ENCODE measurements at places on chromosomes 1 and 21. TPM values are rescaled to one million over a fixed set of nuclear protein-coding genes. Genes with fewer than 3 reads are reported as not detected.

Gene TMEM69
- total RNA-seq: 14.2 TPM

Gene KCNJ15
- 0.11 TPM for total RNA-seq

- no peak for DNase-seq
Observed at GRCh38 chr1:53629101-53629691, 109.8 kb downstream of the GLIS1 start.

DNA sequence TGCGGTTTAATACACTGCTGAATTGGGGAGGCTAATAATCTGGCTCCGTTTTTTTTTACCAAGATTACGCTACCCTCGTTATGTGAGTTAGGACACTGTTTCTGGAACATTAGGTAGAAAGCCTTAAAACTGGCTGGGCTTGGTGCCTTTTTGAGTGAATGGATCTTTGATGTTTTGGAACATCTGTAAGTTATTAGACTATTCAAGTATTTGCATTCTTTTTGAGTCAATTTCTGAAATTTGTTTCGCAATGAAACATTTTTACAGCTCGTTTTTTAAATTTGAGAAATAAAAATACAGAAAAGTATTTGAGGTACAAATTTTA, 106.9 kb downstream of the LTN1 start:
- DNase-seq: no peak

Gene SDC3
- 99.3 TPM for total RNA-seq

- peak; percentile 100 for DNase-seq
Observed at GRCh38 chr1:154974102-154974807, at the start of gene CKS1B. Gene CKS1B, plus strand, starts transcription at chr1:154974681. Its CDS starts 65 bp downstream, at chr1:154974746.

DNA sequence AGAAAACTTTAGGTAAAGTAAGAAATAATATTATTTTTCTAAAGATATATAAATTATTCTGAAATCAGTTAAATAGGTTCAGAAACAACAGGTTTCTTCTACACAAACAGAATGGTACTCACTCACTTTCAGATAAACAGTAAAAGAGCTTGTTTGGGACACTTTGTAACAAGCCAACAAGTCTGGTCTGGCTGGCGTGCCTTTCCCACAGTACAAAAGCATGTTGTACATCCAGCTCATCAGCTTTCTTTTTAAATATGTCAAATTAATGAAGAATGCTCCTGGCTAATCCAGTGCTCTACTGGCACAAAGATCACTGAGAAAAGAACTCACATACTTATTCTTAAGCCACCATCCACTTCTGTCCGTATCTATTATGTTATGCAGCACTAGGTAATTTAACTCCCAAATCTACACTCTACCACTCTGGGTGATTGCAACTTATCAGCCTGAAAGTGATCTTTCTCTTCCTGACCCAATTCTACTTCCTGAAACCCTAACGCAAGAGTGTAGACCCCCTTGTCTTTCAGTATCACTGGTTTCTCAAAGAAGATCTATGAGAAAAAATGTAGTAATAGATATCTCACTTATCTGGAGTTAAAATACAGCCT, 32.6 kb downstream of the TRIT1 start:
- DNase-seq: no peak

Gene B3GALNT2
- 26.7 TPM for total RNA-seq

DNA sequence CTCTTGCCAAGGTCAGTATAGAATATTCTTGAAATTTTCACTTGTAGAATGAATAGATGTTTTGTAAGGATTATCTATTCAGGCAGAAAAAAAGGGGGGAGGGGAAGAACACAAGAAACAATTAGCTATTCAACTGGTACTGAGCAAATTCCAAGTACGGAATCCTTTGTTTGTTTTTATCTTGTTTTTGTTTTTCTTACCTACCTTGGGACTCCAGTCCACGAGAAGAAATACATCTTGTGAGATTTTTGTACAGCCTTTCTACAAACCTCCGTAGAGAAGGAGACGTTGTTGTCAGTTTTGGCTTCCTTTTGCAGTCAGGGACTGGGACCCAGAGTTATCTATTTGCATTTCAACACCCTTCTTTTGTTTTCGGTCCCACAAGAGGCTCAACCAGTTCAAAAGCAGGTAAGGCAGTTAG, 36.0 kb downstream of the ZNF281 start:
- peak; percentile 21 for DNase-seq

Gene SNAPIN
- total RNA-seq: 58.0 TPM

- DNase-seq: no peak
Observed at GRCh38 chr1:160438935-160439334, 38.6 kb downstream of the VANGL2 start.

- DNase-seq: no peak
Observed at GRCh38 chr1:11650331-11650991, 3.8 kb downstream of the FBXO2 start.

Gene DYNLT5
- 25.4 TPM for total RNA-seq

DNA sequence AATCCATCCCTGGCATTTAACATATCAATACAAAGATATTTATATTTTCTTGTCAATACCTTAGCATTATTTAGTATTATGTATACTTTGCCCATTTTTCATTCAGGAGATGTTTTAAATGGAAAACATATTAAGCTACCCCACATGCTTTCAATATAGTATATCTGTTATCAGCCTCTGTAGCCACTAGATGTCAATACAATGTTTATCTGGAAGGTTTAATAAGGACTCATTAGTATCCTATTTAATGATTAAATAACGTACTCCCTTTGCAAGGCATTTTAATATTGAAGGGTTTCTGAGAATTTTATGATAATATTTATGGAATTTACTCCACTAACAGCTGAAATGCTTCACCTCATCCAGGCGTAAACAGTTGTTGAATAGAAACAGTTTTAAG, 329.5 kb upstream of the ADGRL2 start:
- no peak for DNase-seq

DNA sequence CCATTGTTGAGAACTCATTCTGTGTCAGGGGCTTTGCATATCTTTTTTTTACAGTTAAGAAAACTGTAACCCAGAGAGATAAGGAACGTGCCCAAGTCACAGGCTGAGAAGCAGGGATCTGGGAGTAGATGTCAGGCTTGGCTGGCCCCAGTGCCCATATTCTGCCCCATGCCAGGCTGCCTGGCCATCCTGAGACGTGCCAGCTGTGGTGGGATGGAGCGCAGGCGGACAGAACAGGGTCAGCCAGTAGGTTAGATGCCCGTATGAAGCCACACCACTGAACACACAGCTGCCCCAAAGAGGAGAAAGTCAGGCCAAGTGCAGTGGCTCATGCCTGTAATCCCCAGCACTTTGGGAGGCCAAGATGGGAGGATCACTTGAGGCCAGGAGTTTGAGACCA, 55.9 kb downstream of the SLC66A1 start:
- no peak for DNase-seq

Gene GNAT2
- total RNA-seq: 0.33 TPM

DNA sequence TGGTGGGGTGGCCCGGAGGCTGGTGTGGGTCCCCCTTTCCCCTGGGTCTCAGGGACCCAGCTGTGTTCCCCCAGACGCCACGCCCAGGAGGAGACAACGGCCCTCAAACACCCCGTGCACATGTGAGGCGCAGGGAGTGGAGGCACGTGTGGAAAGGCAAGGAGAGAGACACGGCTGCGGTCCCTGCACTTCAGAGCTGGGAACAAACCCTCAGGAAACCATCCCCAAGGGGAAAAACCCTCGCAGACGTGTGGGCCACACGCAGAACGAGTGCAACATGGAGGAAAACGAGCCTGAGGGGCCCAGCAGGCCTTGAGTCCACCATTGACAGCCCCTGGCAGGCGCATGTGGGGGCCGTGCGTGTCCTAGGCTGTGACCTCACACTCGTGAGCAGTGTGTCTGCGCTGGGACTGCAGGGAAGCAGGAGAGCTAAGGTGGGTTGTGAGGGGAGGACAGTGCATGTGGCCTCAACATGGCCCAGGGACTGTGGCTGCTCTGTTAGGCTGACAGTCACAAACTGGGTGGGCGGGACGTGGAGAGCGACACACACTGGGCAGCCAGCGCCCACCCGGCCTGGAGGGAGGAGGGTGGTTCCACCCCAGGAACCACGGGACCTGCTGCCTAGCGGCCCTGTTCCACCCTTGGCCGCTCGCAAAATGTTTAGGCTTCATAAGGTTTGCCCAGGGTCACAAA, 20.0 kb downstream of the ITGB2 start:
- DNase-seq: no peak

- DNase-seq: no peak
Observed at GRCh38 chr1:1437033-1437903, 1.8 kb downstream of the VWA1 start.

DNA sequence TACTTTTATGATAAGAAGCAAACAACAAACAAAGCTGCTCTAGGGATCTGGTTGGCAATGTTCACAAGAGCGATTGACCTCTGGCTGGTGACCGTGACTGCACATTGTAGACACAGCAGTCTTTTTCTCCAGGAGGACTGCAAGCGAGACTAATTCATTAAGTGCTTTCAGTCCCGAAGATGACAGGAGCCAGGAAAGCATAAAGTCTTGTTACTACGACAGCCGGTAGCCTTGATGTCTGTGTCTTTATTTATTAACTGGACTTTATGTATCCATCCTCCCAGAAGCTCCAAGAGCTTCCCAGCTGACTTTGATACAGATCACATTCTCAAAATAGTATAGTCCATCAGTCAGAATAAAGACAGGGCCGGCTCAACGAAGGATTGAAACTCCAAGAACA, 18.2 kb downstream of the FAM163A start:
- DNase-seq: no peak

DNA sequence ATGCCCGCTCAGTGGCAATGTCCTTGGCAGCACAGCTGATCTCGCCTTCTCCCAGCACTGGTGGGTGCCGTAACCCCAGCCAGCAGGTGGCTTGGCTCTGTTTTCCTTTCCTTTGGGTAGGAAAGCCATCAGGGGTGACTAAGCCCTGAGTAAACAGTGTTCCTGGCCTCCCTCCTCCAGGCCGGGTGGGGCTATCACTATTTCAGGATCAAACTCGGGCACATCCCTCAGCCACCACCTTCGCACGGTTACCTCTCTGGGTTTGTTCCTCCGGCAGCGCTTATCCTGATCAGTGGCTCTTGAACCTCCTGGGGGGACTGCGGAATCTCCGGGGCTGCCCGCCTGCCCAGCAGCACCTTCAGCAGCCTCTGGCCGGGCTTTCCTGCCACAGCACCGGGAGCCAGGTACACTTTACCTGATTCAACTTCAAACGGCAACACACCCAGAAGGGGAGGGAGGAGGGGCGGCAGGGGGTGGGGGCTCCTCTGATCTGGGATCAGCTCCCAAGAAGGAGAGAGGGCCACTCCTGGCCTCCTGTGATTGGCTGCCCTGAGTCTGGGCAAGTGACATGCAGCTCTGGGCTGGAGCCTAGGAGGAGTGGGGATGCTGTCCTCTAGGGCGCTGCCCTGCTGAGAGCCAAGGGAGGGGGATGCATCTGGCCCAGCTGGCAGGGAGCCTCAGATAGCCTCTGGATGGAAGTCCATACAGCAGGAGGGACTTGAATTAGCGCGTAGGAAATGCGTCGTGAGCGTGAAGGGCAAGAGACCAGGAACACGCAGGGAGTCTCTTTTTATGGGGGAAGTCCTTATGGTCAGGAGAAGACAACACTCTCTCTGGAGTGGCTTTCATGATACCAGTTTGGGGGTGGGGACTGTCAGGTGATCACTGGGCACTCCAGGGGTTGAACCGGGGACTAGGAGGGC, at the start of gene ASCL5:
ASCL5 (minus strand) TSS at position 353 of the 923 bp plus-strand sequence. CDS start 11,812 bp downstream, outside the sequence.
- no peak for DNase-seq

DNA sequence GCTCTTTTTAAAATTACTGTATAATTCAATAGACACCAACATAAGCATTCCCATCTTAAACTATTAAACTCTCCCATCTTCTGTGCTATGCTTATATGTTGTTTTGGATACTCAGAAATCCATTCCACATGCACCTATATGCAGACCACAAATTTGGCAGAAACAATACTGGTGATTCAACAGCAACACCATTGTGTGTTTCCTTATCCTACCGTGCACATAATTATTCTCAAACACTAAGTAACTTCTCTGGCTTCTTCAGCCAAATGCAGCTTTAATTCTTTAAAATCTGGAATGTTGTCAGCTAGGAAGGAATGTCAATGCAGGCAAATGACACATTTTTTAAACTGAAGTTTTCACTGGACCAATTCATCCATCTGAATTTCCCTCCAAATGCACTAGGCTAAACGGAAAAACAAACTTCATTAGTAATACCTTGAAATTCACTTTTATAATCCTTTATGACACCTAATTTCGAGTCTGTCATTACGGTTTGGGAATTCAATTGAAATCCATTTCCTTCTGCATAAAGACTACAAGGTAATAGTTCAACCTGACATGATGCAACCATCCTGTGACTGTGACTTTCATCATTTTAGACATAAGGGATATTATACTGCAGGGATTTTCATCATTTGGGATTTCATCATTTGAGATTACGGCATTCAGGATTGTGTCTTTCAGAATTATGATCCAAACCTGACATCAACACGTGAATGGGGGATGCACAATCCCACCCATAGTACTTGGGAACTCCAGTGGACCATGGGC, 308.5 kb downstream of the LTN1 start:
- DNase-seq: no peak

- DNase-seq: no peak
Observed at GRCh38 chr1:177340601-177341067, 169.9 kb downstream of the BRINP2 start.

Gene CRTC2
- total RNA-seq: 5.8 TPM

GRCh38 chr1:238318294-238319110, 427.8 kb upstream of the ZP4 start:
- DNase-seq: no peak

DNA sequence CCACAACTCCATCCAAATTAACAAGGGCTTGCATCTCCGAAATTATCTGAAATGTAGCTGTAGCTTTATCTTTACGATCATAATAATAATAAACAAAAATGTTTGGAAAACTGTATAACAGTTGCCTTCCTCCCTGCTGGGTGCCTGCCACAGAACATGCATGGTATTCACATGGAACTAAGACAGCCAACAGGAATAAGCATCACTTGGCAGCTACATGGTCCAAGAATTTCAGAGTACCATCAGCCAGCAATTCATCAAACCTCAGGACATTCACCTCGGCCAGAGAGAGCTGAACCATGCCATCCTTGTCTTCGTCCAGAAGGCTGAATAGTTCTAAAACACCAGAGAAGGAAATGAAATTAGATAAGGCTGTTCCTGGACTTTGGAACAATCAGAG, 122.7 kb downstream of the CAPN8 start:
- DNase-seq: no peak

- no peak for DNase-seq
Observed at GRCh38 chr1:60874718-60875117, 207.6 kb upstream of the NFIA start.

Gene LEFTY2
- 0.44 TPM for total RNA-seq

GRCh38 chr1:81806432-81806770, 5.7 kb downstream of the ADGRL2 start:
- no peak for DNase-seq

DNA sequence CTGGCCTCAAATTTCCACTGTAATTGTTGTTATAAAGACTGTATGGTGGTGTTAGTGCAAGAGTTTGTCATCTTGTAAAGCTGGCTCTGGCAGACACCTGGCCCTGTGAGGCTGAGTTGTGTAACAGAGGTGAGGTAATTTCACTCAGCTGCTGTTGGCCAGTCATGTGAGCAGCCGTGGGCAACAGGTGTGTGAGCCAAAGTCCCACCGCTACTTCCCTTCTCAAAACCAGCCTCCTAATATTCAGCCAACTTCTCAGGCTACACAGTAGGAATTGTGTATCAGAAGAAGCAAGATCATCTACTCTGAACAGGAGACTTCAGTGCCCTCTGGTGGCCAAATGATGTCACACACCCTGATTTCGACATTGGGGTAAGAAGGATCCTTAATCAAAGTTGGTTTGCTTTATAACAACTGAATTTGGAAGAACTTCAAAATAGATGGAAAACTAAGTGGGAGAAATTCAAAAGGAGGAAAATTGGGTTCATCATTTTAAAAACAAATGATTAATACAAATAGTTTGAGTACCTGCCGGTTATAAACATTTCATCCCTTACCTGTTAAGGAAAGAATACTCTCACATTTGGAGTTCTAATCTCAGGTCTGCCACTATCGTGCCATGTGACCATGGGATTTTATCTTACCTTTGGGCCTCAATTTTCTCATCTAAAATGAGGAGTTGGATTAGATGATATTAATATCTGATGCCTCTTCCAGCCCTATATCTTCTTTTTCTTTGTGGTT, 2.6 kb upstream of the CREG1 start:
- peak; percentile 90 for DNase-seq

All from spinal cord (tissue), 10 donors.